ENCODE measurements at places on chromosomes 16 and 17. TPM values are rescaled to one million over a fixed set of nuclear protein-coding genes. Genes with fewer than 3 reads are reported as not detected.

- no peak overlapping the region for H3K4me3 ChIP-seq
- H3K4me1 ChIP-seq = no peaks in the 10 kb centered on the region
- no peaks in the 10 kb centered on the region for H3K36me3 ChIP-seq
- no peaks in the 10 kb centered on the region for H3K27me3 ChIP-seq
- H3K27ac ChIP-seq = no peak overlapping the region
Observed at GRCh38 chr16:55082591-55082976, 151.9 kb downstream of the IRX5 start.

GRCh38 chr17:47741793-47742145 lies 8.7 kb downstream of the TBX21 start:
- H3K27ac ChIP-seq = no peak overlapping the region
- no peak overlapping the region for H3K4me3 ChIP-seq
- DNase-seq = no peak
- no peaks in the 10 kb centered on the region for H3K36me3 ChIP-seq
- H3K4me1 ChIP-seq = no peaks in the 10 kb centered on the region

- H3K36me3 ChIP-seq = no peaks in the 10 kb centered on the region
- no peak within 1 kb of the TSS for H3K27ac ChIP-seq
- H3K4me3 ChIP-seq = no peak within 1 kb of the TSS
- peaks cover 10% of the 10 kb centered on the region for H3K4me1 ChIP-seq
Observed at GRCh38 chr17:74567397-74567796, at the start of gene CD300H. CD300H (minus strand) TSS chr17:74567509.

GRCh38 chr16:24624102-24624501 lies 84.7 kb downstream of the RBBP6 start:
- H3K27ac ChIP-seq = no peak overlapping the region
- DNase-seq = no peak
- no peaks in the 10 kb centered on the region for H3K36me3 ChIP-seq
- H3K4me3 ChIP-seq = no peak overlapping the region

DNA sequence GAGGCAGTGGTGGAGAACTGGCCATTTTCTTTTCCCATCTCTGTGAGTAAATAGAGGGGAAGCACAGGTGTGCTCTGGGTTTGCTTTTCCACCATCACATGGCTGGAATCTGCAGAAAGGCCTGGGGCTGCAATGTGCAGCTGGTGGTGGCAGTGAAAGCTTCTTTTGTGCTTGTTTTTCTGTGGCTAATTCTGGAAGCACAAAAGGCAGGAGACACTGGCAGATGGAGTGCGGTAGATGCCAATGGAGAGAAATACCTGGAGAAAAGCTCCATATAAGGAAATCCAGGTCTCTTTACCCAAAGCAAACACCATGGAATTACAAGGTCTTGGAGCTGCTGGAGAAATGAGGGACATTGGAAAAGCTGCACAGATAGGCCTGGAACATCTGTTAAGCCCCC lies 146.9 kb downstream of the HAPSTR1 start:
- H3K27ac ChIP-seq = no peak overlapping the region
- H3K27me3 ChIP-seq = no peaks in the 10 kb centered on the region
- H3K4me3 ChIP-seq = no peak overlapping the region
- no peak for DNase-seq
- H3K4me1 ChIP-seq = no peaks in the 10 kb centered on the region
- no peaks in the 10 kb centered on the region for H3K36me3 ChIP-seq

The IRF8 gene
- total RNA-seq = 36.2 TPM

The SPNS3 gene
- total RNA-seq = 0.40 TPM

The CHRNE gene
- total RNA-seq = 0.77 TPM

- H3K27me3 ChIP-seq = no peaks in the 10 kb centered on the region
- DNase-seq = no peak
- H3K4me3 ChIP-seq = no peak overlapping the region
- no peak overlapping the region for H3K27ac ChIP-seq
Observed at GRCh38 chr16:48496571-48497095, 111.4 kb upstream of the SIAH1 start.

DNA sequence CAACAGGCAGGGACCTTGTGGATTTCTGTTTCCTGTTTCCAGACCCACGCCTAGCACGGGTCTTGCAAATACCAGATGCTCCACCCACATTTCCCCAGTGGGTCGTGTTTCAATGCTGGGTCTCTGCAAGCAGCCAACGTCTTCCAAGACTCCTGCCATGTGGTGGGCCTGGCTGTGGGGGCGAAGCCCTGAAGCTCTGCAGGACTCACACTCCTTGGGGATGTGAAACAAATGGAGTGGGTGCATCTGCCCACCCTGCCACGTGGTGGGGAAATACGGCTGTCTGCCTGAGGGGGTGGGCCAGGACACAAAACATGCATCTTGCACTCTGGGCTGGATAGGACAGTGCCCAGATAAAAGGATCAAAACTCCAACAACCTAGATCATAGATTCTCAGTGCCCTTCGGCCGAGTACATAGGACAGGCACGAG lies 32.6 kb downstream of the FA2H start:
- H3K27ac ChIP-seq = no peak overlapping the region
- no peaks in the 10 kb centered on the region for H3K4me1 ChIP-seq
- H3K27me3 ChIP-seq = no peaks in the 10 kb centered on the region

The SCGB1C2 gene
- not detected for total RNA-seq

DNA sequence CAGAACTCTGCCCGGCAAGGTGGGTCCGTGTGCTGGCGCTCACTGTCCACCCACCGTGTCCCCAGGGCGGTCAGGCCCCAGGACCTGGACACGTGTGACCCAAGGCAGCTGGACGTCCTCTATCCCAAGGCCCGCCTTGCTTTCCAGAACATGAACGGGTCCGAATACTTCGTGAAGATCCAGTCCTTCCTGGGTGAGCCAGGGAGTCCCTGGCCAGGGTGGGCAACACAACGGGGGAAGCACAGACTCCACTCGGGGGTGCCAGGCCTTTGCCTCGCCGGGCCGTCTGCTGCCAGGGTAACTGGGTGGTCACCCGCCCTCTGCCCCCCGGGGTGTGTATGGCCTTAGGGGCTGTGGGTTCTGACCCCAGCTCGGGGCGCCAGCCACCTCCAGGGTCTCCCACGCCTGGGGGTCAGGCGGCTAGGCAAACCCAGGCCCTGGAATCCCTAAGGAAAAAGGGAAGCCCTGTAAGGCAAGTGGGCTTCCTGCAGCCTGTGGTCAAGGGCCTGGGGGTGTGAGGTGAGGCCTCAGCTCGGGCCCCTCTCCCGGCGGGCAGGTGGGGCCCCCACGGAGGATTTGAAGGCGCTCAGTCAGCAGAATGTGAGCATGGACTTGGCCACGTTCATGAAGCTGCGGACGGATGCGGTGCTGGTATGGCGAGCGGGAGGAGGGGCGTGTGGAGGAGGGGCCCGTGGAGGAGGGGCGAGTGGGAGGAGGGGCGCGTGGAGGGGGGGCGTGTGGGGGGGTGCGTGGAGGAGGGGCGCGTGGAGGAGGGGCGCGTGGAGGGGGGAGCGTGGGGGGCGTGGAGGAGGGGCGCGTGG lies 6.5 kb downstream of the MSLN start:
- peaks cover 5% of the 10 kb centered on the region for H3K4me1 ChIP-seq
- no peaks in the 10 kb centered on the region for H3K27me3 ChIP-seq
- H3K36me3 ChIP-seq = no peaks in the 10 kb centered on the region
- DNase-seq = no peak

- H3K27me3 ChIP-seq = no peaks in the 10 kb centered on the region
- no peak overlapping the region for H3K27ac ChIP-seq
- H3K4me3 ChIP-seq = no peak overlapping the region
- DNase-seq = no peak
Observed at GRCh38 chr17:82489851-82490511, 29.6 kb upstream of the FOXK2 start.

GRCh38 chr17:72613396-72613795 lies 479.1 kb downstream of the SLC39A11 start:
- no peak for DNase-seq
- peaks cover 3% of the 10 kb centered on the region for H3K27me3 ChIP-seq
- H3K4me1 ChIP-seq = no peaks in the 10 kb centered on the region
- H3K4me3 ChIP-seq = no peak overlapping the region

The ASGR2 gene
- 1.7 TPM for total RNA-seq

The CDR2L gene
- 11.5 TPM for total RNA-seq

The ZNF624 gene
- 11.7 TPM for total RNA-seq

The TMIGD1 gene
- total RNA-seq = not detected

- H3K4me1 ChIP-seq = peaks cover 17% of the 10 kb centered on the region
- peak overlapping the region; percentile 78 for H3K27ac ChIP-seq
- H3K36me3 ChIP-seq = no peaks in the 10 kb centered on the region
- H3K4me3 ChIP-seq = peak overlapping the region; percentile 45
- H3K27me3 ChIP-seq = no peaks in the 10 kb centered on the region
Observed at GRCh38 chr17:75457047-75457654, 716 bp downstream of the TMEM94 start.

The ADAMTS18 gene
- not detected for total RNA-seq

- H3K27ac ChIP-seq = no peak overlapping the region
- DNase-seq = no peak
- no peak overlapping the region for H3K4me3 ChIP-seq
Observed at GRCh38 chr17:40598619-40599467, 33.6 kb upstream of the CCR7 start.

- H3K27me3 ChIP-seq = no peaks in the 10 kb centered on the region
- no peaks in the 10 kb centered on the region for H3K4me1 ChIP-seq
- no peak overlapping the region for H3K4me3 ChIP-seq
Observed at GRCh38 chr16:88415381-88415705, 32.6 kb downstream of the ZNF469 start.

- H3K4me1 ChIP-seq = no peaks in the 10 kb centered on the region
- no peaks in the 10 kb centered on the region for H3K36me3 ChIP-seq
- H3K4me3 ChIP-seq = no peak overlapping the region
- H3K27me3 ChIP-seq = no peaks in the 10 kb centered on the region
- no peak for DNase-seq
Observed at GRCh38 chr16:61007694-61008093, 1028.5 kb downstream of the CDH8 start.

DNA sequence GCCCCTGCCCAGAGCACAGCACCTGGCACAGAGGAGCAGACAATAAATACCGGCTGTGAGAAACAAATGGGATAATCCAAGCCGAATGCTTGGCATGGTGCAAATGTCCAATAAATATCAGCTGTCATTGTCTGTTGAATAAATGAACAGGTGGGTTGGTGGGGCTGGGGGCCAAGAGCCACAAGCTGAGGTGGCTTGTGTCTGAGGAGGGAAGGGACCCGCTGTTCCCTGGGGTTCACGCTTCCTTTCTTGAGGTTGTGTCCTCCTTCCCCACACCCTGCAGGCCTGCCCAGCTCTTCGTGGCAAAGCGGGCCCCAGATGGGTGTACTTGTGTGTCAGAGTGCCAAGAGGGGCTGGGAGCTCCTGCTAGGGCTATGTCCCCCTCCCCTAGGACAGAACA lies 38.6 kb downstream of the ARHGAP27 start:
- H3K4me3 ChIP-seq = no peak overlapping the region
- no peaks in the 10 kb centered on the region for H3K27me3 ChIP-seq
- peaks cover 2% of the 10 kb centered on the region for H3K4me1 ChIP-seq
- DNase-seq = no peak

DNA sequence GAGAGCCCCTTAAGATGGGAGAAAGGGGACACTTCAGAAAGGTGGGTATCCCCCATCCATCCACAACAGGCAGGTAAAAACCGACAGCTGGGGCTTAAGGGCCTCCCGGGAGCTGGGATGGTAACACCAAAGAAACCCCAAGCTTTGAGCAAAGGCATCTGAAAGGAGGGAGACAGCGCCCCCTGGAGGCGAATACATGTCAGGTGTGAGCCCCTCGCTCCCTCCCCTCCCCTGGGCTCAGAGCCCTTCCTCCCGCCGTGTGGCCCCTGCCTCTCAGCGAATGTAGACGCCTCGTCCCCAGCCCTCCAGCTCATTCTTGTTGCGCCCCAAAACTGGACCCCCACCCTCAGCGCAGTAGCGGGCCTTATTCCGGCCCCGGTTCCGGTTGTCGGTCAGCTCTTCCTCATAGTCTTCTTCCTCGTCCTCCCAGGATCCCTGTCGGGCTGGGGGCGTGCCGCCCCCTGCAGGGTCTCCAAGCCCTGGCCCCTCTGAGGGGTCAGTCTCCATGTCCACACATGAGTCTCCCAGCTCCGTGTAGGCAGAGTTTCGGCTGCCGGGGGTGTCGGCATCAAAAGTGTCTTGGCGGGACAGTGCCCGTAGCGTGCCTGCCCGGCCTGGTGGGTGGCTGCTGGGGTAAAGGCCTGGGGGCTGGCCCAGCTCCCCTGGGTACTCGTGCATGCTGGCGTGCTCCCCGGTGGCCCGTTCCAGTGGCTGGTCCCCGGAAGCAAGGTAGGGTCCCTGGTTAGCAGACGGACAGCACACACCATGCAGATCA lies 9.1 kb upstream of the ARL5C start:
- no peaks in the 10 kb centered on the region for H3K36me3 ChIP-seq
- peak; percentile 78 for DNase-seq
- H3K4me3 ChIP-seq = no peak overlapping the region
- H3K27me3 ChIP-seq = no peaks in the 10 kb centered on the region
- H3K4me1 ChIP-seq = no peaks in the 10 kb centered on the region
- H3K27ac ChIP-seq = no peak overlapping the region

DNA sequence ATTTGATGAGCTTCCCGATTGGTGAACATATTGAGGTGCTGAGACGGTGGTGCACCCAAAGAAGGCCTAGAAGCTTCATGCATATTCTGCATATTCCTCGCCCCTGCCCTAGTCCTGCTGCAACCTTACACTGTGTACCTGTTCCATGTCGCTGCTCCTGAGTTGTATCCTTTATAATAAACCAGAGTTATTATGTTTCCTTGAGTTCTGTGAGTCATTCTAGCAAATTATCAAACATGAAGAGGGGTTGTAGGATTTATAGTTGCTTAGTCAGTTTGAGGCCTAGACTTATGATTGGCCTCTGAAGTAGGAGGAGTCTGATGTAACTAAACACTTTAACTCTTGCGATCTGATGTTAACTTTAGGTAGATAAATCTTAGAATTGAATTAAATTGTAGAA lies 436.8 kb downstream of the CA10 start:
- H3K36me3 ChIP-seq = no peaks in the 10 kb centered on the region
- no peak overlapping the region for H3K4me3 ChIP-seq
- H3K27ac ChIP-seq = no peak overlapping the region
- H3K4me1 ChIP-seq = no peaks in the 10 kb centered on the region
- DNase-seq = no peak

The ACAP1 gene
- 9.2 TPM for total RNA-seq

GRCh38 chr16:48430890-48431289 lies 45.7 kb upstream of the SIAH1 start:
- no peaks in the 10 kb centered on the region for H3K36me3 ChIP-seq
- H3K27me3 ChIP-seq = no peaks in the 10 kb centered on the region
- no peak overlapping the region for H3K27ac ChIP-seq
- no peak overlapping the region for H3K4me3 ChIP-seq
